ENCODE measurements at places on chromosomes 12 and 14. TPM values are rescaled to one million over a fixed set of nuclear protein-coding genes. Genes with fewer than 3 reads are reported as not detected.

Gene NUDT4
- total RNA-seq = 85.6 TPM

Gene DPF3
- total RNA-seq = 1.3 TPM

Gene TAS2R46
- total RNA-seq = 0.79 TPM

Gene EMC9
- total RNA-seq = 20.4 TPM

Gene CD69
- 0.40 TPM for total RNA-seq

Gene TBPL2
- not detected for total RNA-seq

Gene RIN3
- total RNA-seq = 3.7 TPM

Gene ADAMTS20
- total RNA-seq = not detected

Gene KIF21A
- 3.8 TPM for total RNA-seq

Gene ADAM21
- total RNA-seq = under 0.01 TPM

Gene PPM1H
- total RNA-seq = 0.40 TPM

DNA sequence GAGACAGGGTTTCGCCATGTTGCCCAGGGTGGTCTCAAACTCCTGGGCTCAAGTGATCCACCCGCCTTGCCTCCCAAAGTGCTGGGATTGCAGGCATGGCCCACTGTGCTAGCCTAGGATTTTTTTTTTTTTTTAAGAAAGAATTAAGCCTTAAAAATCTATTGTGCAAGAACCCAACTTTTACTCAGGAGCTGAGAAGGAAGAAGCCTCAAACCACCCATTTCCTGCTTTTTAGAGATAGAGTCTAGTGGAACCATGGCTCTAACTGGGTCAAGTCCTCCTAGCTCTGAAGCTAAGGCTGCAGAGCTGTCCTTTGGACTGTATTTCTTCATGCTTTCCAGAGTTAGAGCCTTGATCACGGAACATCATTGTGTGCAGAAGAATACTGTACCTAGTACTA is 1.3 kb upstream of the TSFM start:
- no peak for DNase-seq

GRCh38 chr14:68938271-68939150 is 40.6 kb downstream of the ACTN1 start:
- DNase-seq = peak; percentile 40

DNA sequence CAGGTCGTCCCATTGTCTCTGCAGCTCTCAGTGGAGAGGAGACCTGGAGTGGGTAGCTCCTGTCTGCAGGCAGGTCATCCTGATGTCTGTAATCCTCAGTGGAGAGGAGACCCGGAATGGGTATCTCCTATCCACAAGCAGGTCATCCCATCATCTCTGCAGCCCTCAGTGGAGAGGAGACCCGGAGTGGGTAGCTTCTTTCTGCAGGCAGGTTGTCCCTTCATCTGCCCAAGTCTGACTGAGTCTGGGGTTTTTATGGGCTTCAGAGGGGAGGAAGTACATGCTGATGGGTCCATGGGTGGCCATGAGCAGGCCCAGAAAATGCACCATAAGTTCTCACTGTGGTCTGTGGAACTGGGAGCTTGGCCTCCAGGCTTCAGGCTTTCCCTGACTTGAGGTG is 28.9 kb upstream of the PAPLN start:
- no peak for DNase-seq

GRCh38 chr14:28695109-28695508 is 71.5 kb upstream of the FOXG1 start:
- DNase-seq = no peak

DNA sequence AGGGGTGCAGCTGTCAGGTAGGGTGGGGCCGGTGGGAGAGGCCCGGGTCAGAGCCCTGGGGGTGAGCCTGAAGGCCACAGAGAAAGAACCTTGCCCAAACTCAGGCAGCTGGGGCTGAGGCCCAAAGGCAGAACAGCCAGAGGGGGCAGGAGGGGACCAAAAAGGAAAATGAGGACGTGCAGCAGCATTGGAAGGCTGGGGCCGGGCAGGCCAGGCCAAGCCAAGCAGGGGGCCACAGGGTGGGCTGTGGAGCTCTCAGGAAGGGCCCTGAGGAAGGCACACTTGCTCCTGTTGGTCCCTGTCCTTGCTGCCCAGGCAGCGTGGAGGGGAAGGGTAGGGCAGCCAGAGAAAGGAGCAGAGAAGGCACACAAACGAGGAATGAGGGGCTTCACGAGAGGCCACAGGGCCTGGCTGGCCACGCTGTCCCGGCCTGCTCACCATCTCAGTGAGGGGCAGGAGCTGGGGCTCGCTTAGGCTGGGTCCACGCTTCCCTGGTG is 10.5 kb downstream of the MMP14 start:
- no peak for DNase-seq

DNA sequence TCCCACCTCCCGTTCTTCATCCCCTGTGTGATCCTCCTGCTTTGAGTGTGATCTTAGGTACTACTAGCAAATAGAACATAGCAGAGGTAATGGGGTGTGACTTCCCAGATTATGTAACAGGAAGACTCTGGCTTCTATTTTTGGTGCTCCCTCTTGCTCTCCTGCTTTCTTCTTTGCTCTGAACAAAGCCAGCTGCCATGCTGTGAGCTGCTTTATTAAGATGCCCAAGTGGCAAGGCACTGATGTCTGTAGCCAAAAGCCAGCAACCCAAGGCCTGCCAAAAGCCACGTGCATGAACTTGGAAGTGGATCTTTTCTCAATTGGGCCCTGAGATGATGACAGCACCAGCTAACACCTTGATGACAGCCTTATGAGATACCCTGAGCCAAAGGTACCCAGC is 5.8 kb upstream of the MFAP5 start:
- DNase-seq = no peak

DNA sequence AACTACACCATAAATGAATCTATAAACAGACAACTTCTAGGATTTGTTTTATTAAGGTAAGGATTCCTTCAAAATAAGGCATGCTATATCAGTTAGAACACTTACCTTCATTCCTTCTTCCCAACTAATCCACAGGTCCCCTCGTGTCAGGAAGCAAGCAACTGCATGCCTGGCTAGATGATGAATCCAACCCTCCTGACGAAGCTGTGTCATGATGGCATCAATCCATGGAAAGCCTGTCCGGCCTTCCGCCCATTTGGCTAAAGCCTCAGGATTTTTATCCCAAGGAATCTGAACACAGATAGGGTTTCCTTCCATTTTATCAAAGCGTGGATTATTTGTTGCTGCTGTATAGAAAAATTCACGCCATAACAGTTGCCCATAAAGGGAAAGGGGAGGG is 12.5 kb upstream of the MTERF2 start:
- DNase-seq = no peak

- DNase-seq = no peak
These were observed 353.0 kb downstream of the CCDC91 start for GRCh38 chr12:28543021-28543890.

GRCh38 chr14:51660741-51661140 is 9.0 kb downstream of the FRMD6 start:
- no peak for DNase-seq

DNA sequence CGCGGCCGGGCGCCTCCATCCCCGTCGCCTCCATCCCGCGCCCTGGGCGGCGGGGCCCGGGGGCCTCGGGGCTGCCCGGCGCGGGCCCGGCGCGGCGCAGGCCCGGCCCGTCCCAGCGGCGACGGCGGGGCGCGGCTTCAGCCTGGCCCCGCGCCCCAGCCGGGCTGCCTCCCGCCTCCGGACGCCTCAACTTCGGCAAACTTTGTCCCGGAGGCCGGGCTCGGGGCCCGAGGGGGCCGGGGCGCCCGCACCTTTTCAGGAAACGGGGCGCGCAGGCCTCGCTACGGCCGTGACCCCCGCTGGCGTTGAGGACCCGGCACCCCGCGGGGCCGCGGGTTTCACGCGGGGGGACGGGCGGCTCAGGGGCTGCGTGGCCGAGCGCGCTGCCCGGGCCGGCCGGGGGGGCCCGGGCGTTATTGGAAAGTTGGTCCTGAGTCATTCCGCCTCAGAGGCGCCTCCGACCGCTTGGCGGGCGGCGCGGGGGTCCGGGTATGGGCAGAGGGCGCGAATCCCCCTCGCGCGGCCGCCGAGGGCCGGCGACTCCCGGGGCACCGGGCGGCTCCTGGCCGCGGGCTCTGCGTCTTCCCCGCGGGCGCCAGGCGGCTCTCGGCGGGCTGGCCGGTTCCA is 575 bp downstream of the TRAF3 start:
- no peak for DNase-seq

DNA sequence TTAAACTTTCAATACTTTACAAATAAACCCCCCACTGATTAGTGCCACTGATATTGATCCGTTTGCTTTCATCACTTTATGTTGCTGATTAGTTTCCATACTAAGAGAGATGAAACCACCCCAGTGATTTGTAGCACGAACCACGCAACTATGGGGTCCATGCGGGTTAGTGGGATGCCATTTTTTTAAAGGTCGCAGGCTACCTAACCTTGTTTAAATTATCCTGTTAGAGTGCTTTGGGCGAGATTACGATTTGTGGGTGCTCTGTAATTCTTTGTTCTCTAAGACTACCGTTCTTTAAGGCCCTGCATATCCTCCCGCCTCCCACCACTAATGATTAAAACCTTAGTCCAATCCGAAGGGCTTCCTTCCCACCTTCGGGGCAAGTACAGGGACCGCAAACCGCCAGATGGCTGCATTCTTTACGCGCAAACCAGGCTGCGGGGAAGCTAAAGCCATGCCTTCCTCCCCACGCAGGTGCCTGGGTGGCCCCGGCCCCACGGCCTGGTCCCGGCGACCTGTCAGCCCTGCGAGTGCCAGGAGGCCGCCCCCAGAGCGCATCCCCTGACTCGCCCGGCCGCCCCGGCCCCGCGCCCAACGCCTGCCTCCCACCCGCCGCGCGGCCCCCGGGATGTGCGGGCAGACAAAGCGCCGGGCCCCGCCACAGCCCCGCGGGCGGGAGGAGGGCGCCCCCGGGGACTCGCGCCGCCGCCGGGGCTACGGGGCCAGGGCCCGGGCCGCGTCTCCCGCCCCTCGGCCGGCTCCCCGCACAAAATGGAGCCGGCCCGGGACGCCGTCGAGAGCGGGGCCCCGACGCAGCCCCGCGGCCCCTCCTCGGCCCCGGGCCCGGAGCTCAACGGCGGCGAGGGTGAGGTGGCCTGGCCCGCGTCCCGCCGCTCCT is 759 bp downstream of the NFYB start:
- DNase-seq = peak; percentile 59

- DNase-seq = peak; percentile 63
These were observed 17.4 kb upstream of the B4GALNT3 start for GRCh38 chr12:442235-442884.

- DNase-seq = no peak
These were observed 27.9 kb downstream of the BORCS5 start for GRCh38 chr12:12384571-12385340.

DNA sequence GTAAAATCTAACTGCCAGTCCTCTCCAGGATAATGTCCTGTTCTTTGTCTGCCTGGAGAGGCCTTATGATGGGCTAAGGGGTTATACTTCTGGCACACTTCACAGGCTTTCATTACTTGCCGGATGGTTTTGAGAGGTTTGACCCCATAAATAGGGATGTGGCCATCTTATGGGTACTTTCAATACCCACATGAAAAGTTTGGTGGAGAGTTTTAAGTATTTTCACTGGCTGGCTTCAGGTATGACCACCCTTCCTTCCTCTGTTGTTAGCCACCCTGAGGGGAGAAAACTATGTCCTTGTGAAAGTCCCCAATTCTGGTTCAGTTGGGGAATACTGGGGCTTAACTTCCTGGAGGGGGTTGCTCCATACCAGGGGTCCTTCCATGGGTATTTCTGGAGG is 54.8 kb downstream of the ASCL4 start:
- DNase-seq = no peak

GRCh38 chr14:39203659-39204606 is 28.9 kb downstream of the PNN start:
- no peak for DNase-seq

- DNase-seq = no peak
These were observed 72.8 kb upstream of the NPAS3 start for GRCh38 chr14:32865827-32866376.

GRCh38 chr14:50726372-50727107 is 58.4 kb upstream of the SAV1 start:
- no peak for DNase-seq

- DNase-seq = no peak
These were observed 228.0 kb downstream of the MON2 start for GRCh38 chr12:62694632-62695031.

DNA sequence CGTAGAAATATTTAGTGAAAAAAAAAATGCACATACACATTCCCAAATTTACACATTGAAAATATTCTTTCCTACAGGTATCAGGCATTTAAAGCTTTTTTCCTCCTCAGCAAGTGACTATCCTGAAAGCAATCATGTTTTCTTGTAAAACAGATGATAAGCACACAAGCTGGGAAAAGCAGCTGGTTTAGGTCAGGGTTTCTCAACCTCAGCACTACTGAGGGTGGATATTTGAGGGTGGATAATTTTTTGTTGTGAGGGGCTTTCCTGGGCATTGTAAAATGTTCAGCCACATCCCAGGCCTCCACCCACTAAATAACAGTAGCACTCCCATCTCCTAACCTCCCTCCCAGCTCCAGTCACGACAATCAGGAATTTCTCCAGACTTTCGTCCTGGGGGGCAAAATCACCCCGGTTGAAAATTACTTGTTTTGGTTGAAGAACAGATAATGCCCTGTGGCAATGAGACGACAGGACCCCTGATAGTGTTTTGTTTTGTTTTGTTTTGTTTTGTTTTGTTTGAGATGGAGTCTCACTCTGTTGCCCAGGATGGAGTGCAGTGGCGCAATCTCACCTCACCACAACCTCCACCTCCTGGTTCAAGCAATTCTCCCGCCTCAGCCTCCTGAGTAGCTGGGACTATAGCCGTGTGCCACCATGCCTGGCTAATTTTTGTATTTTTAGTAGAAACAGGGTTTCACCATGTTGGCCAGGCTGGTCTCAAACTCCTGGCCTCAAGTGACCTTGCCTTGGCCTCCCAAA is 15.0 kb upstream of the NT5DC3 start:
- DNase-seq = no peak

DNA sequence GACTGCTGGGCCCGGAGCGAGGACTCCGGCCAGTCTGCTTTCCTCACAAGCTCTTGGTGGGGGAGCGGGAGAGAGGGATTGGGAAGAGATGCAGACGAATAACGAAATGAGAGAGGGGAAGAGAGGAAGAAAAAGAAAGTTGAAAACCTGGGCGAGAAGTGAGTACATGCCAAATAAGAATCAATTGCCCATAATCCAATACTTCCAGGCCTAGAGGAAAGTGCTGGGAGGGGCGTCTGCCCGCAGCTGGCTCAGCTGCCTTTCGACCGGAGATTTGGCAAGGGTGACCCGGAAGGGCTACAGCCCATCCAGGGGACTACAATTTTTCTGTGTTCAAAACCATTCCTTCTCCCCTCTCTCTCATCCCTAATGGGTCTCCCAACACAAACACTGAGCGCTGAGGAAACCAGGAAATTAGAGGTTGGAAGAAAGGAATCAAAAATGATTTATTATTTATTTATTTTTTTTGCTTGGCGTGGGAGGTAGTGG is 4.9 kb downstream of the NKX2-1 start:
- DNase-seq = no peak
